IMR-90 (cell line): ENCODE measurements at places on chromosomes 3 and 15.
A peak's percentile ranks its signal among the peaks of the same experiment; 100 is the strongest.

- DNase-seq: peak; percentile 68
Measured at GRCh38 chr15:70066447-70066846, 31.3 kb downstream of the TLE3 start.

GRCh38 chr15:29119847-29120246, 149.8 kb downstream of the NSMCE3 start:
- DNase-seq: no peak

DNA sequence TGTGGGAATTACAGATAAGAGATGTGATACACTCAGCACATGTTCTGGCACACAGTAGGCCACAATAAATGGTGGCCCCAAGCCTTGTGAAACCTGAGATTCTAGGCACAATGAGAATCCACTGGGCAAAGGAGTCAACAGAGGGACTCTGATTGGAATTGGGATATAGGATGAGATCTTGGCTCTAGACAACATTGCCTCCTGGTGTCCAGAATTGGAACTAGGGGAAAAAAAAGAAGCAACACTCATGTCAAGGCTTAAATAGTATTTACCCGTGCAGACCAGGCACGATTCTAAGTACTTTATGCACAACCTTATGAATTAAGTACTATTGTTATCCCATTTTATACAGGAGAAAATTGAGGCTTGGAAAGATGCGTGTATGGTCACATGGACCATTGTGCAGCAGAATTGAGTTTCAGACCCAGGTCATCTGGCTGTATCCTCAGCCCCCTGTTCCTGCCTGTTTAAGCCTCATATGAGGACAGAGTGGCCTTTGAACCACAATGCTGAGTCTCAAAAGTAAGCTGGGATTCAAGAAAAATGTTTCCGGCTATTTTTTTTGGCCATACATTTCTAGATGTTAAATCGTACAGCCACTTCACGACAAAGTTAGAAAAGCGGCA, 124.8 kb downstream of the SV2B start:
- peak; percentile 41 for DNase-seq

- no peak for DNase-seq
Measured at GRCh38 chr3:124108446-124108845, 116.5 kb upstream of the ROPN1 start.

- peak; percentile 88 for DNase-seq
Measured at GRCh38 chr3:170470063-170471016, 51.7 kb downstream of the CLDN11 start.

GRCh38 chr15:68812597-68813431, 7.9 kb downstream of the ANP32A start:
- no peak for DNase-seq
